Progenitor cell of endocrine pancreas (in vitro differentiated cells): ENCODE measurements at places on chromosomes 11 and 22. TPM values are rescaled to one million over a fixed set of nuclear protein-coding genes. Genes with fewer than 3 reads are reported as not detected.

Gene ARFIP2
- total RNA-seq: 77.0 and 78.1 TPM in 2 replicates

Gene C1QTNF4
- 2.5 and 4.0 TPM in 2 replicates for total RNA-seq

GRCh38 chr11:4381901-4382300, 11.6 kb downstream of the TRIM21 start:
- no peak overlapping the region for H3K27ac ChIP-seq
- no peaks in the 10 kb centered on the region for H3K4me1 ChIP-seq
- no peak overlapping the region for H3K4me3 ChIP-seq
- DNase-seq: no peak
- peaks cover 6% of the 10 kb centered on the region for H3K36me3 ChIP-seq

GRCh38 chr22:31715147-31715778, 34.7 kb downstream of the PRR14L start:
- H3K4me3 ChIP-seq: no peak overlapping the region
- no peak for DNase-seq
- peaks cover 28% of the 10 kb centered on the region for H3K36me3 ChIP-seq
- no peaks in the 10 kb centered on the region for H3K4me1 ChIP-seq
- H3K27ac ChIP-seq: no peak overlapping the region

DNA sequence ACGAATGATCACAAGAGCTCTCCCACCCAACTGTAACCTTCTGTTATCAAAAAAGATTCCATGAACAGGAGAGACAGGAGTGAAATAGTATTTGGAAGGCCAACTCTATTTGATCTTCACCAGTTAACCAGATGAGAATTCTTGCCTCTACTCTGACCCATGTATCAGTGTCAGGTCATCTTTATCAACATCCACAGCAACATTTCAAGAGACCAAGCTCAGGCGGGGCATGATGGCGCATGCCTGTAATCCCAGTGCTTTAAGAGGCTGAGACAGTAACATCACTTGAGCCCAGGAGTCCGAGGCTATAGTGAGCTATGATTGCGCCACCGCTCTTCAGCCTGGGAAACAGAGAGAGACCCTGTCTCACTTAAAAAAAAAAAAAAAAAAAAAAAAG, 62.3 kb downstream of the GAB2 start:
- H3K4me3 ChIP-seq: no peak overlapping the region
- no peak for DNase-seq
- H3K27ac ChIP-seq: no peak overlapping the region
- H3K36me3 ChIP-seq: peaks cover 8% of the 10 kb centered on the region
- no peaks in the 10 kb centered on the region for H3K27me3 ChIP-seq

DNA sequence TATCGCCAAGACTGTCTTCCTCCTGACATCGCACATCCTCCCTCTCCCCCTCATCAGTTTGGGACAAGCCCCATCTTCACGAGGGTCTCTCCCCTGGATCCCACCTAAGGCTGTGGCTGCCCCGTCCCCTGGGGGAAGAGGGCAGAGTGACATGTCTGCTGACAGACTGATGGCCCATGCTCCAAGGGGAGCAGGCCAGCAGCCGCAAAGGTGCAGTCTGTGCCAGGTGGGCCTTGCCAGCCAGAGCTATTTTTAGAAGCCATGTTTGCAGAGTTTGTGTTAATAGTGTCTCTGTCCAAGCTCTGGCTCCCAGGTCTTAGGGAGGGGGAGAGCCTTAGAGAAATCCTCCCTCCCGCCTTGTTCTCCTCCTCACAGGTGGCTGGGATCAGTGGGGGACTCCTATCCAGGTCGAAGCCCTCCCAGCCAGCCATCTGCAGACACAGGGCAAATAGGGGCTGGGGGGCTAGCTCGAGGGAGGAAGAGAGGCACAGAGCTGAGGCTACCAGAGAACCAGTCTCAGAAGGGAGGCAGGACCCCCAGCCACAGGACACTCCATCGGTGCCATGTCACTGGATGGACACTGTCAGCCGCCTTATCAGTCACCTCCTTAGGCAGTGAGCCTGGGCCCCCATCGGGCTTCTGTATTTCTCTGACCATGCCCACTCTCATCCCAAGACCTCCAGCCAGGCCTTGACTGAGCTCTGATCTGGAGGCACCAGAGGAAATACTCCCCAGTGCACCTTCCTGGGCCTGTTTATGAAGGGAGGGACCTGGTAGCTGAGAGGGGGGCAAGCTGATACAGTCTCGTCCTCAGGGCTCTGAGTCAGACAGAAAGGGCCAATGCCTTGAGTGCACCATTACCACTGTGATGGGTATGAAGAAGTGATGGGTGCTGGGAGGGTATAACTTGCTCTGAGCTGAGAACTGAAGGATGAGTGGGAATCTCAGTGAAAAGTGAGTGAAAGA, 49.3 kb downstream of the CHRDL2 start:
- H3K4me1 ChIP-seq: peaks cover 2% of the 10 kb centered on the region
- H3K27ac ChIP-seq: no peak overlapping the region
- no peaks in the 10 kb centered on the region for H3K36me3 ChIP-seq

DNA sequence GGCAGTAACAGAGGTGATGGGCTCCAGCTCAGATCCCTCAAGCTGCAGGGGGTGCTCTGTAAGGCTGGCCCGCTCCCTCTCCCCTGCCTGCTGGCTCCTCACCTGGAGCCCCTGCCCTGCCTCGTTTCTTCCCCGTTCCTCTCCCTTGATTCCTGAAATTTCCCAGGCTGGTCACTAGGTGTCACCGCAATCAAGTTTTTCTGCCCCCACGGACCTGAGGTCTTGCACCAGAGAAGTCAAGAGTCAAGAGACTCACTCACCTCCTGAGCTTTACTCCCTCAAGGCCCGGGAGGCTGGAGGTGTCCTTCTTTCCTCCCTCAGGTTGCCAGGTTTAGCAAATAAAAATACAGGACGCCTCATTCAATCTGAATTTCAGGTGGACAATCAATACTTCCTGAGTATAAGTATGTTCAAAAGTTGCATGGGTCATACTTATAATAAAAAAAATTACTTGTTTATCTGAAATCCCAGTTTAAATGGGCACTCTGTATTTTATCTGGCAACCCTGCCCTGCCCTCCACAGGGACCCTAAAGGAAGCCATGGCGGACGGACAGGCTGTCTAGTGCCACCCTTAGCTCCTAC, 69.2 kb downstream of the SCUBE1 start:
- H3K4me1 ChIP-seq: peaks cover 2% of the 10 kb centered on the region
- H3K27ac ChIP-seq: no peak overlapping the region
- H3K36me3 ChIP-seq: no peaks in the 10 kb centered on the region
- peak; percentile 49 for DNase-seq
- H3K27me3 ChIP-seq: peaks cover 59% of the 10 kb centered on the region
- no peak overlapping the region for H3K4me3 ChIP-seq

- H3K4me3 ChIP-seq: no peak overlapping the region
- no peaks in the 10 kb centered on the region for H3K36me3 ChIP-seq
- no peaks in the 10 kb centered on the region for H3K4me1 ChIP-seq
- no peaks in the 10 kb centered on the region for H3K27me3 ChIP-seq
- no peak for DNase-seq
- no peak overlapping the region for H3K27ac ChIP-seq
Observed at GRCh38 chr11:15837901-15838489, 518.4 kb downstream of the SOX6 start.
